ENCODE measurements at places on chromosomes 5 and 9.

- H3K4me1 ChIP-seq: no peaks in the 10 kb centered on the region
- H3K27me3 ChIP-seq: no peaks in the 10 kb centered on the region
- H3K36me3 ChIP-seq: no peaks in the 10 kb centered on the region
- DNase-seq: no peak
- H3K4me3 ChIP-seq: no peak overlapping the region
- no peak overlapping the region for H3K27ac ChIP-seq
These were observed 121.8 kb downstream of the CAAP1 start for GRCh38 chr9:26770821-26771220.

GRCh38 chr9:107513464-107514100 lies 24.0 kb upstream of the KLF4 start:
- no peaks in the 10 kb centered on the region for H3K36me3 ChIP-seq
- H3K27ac ChIP-seq: no peak overlapping the region
- no peaks in the 10 kb centered on the region for H3K27me3 ChIP-seq

- no peak overlapping the region for H3K4me3 ChIP-seq
- H3K27me3 ChIP-seq: no peaks in the 10 kb centered on the region
- DNase-seq: no peak
These were observed 179.3 kb downstream of the ALDH1A1 start for GRCh38 chr9:72773570-72773969.

- DNase-seq: no peak
- no peak overlapping the region for H3K4me3 ChIP-seq
- H3K36me3 ChIP-seq: no peaks in the 10 kb centered on the region
- H3K27me3 ChIP-seq: no peaks in the 10 kb centered on the region
These were observed 339.2 kb upstream of the CDH9 start for GRCh38 chr5:27377626-27378025.

DNA sequence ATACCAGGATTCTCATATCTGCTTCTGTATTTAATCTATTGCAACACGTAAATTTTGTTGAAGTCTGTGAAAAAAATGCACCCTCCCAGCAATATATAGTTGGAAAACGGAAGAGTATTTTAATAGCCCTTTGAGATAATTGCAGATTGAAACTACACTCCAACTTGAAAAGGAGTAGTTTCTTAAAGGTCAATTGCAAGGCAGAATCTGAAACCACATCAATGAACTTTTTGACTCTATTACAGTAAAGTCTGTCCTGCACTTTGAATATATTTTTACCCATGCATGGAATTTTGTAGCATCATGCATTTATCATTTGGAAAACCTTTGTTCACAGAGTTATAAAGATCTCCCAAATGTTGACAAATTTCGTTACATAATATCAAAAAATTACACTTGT lies 311.6 kb upstream of the NREP start:
- no peaks in the 10 kb centered on the region for H3K36me3 ChIP-seq
- no peak for DNase-seq
- H3K27me3 ChIP-seq: no peaks in the 10 kb centered on the region

DNA sequence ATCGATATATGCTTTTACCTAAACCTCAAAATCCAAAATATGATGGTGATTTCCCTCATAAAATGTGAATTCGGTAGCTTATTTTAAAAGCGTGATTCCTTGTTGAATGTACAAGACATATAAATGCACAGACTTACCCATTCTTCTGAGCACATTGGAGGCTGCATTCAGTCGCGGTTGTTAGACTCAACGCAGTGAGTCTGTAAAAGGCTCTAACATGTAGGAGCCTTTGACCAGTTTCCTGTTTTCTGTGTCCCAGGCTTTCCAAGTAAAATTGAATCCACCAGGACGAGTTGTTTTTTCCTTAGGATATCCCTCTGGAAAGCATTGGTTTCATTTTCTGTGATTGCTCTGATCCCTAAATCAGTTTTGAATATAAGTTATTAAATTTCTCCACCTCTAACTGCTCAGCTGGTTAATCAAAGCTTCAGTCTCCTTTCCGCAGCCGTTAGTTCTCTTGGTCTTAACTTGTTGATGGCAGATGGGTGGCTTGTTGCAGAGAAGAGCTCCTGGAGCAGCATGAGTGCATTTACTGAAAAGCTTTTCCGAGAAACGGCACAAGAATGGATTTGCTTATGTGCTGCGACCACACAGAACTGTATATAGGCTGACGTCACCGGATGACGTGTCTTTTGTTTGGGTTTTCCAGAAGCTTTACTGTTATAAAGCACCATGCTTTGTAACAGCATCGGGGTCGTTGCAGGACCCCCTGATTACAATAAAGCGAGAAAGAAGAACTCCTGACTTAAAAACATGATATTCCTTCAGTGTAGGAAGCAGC lies at the start of gene LRRTM2:
Gene LRRTM2 (minus strand): TSS at position 565 of the 781 bp plus-strand sequence. CDS start 424 bp downstream, at position 141.
- peak; percentile 94 for DNase-seq
- H3K36me3 ChIP-seq: no peaks in the 10 kb centered on the region
- H3K4me1 ChIP-seq: no peaks in the 10 kb centered on the region
- H3K27ac ChIP-seq: peak within 1 kb of the TSS; percentile 76
- H3K4me3 ChIP-seq: peak within 1 kb of the TSS; percentile 59
- H3K27me3 ChIP-seq: no peaks in the 10 kb centered on the region

GRCh38 chr5:96187309-96188027 lies 225.8 kb upstream of the ELL2 start:
- H3K4me3 ChIP-seq: no peak overlapping the region
- H3K4me1 ChIP-seq: no peaks in the 10 kb centered on the region
- no peaks in the 10 kb centered on the region for H3K27me3 ChIP-seq

- DNase-seq: no peak
- H3K4me1 ChIP-seq: no peaks in the 10 kb centered on the region
- no peaks in the 10 kb centered on the region for H3K27me3 ChIP-seq
- no peak overlapping the region for H3K27ac ChIP-seq
These were observed 226.1 kb downstream of the GOLPH3 start for GRCh38 chr5:31948006-31948405.

- H3K27me3 ChIP-seq: no peaks in the 10 kb centered on the region
- no peaks in the 10 kb centered on the region for H3K4me1 ChIP-seq
- DNase-seq: peak; percentile 39
- no peak overlapping the region for H3K27ac ChIP-seq
These were observed 106.0 kb downstream of the PHF2 start for GRCh38 chr9:93682155-93682968.

DNA sequence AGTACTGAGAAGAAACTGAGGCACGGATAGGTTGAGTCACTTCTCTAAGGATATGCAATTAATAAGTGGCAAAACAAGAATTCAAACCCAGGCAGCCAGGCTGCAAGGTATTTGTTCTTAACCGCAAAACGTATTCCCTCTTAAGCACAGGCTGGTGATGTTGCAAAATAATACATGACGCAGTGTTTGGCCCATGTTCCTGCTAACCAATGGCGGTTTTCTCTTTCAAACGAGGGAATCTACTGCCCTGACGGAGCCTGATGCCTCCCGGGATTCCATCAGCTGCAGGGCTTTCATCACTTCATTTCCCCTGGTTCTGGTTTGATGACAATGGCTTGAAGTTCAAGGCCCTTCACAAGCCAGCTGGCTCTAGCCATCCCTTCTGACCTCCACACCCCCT lies 154.8 kb downstream of the SLIT3 start:
- no peaks in the 10 kb centered on the region for H3K36me3 ChIP-seq
- H3K27me3 ChIP-seq: no peaks in the 10 kb centered on the region
- H3K27ac ChIP-seq: no peak overlapping the region
- DNase-seq: no peak

- H3K27me3 ChIP-seq: no peaks in the 10 kb centered on the region
- no peak for DNase-seq
- H3K36me3 ChIP-seq: no peaks in the 10 kb centered on the region
- H3K4me3 ChIP-seq: no peak within 1 kb of the TSS
- no peak within 1 kb of the TSS for H3K27ac ChIP-seq
These were observed at the start of gene TRPM3 for GRCh38 chr9:71121275-71122021. Gene TRPM3 (minus strand): TSS chr9:71121621. CDS start chr9:71121354, 267 bp downstream.

GRCh38 chr5:74579215-74579614 lies 61.3 kb downstream of the ENC1 start:
- H3K36me3 ChIP-seq: no peaks in the 10 kb centered on the region
- H3K4me1 ChIP-seq: peaks cover 17% of the 10 kb centered on the region
- no peak overlapping the region for H3K27ac ChIP-seq
- DNase-seq: peak; percentile 95

- peak; percentile 1 for DNase-seq
- no peak overlapping the region for H3K27ac ChIP-seq
- H3K36me3 ChIP-seq: no peaks in the 10 kb centered on the region
- no peak overlapping the region for H3K4me3 ChIP-seq
These were observed 412.1 kb upstream of the CLINT1 start for GRCh38 chr5:158270996-158271554.

GRCh38 chr5:159409801-159410200 lies 79.5 kb upstream of the IL12B start:
- H3K4me3 ChIP-seq: no peak overlapping the region
- no peaks in the 10 kb centered on the region for H3K4me1 ChIP-seq
- DNase-seq: no peak
- H3K27ac ChIP-seq: no peak overlapping the region
- H3K36me3 ChIP-seq: no peaks in the 10 kb centered on the region
- no peaks in the 10 kb centered on the region for H3K27me3 ChIP-seq

GRCh38 chr9:127580366-127580765 lies 31.7 kb upstream of the STXBP1 start:
- peaks cover 19% of the 10 kb centered on the region for H3K4me1 ChIP-seq
- H3K27ac ChIP-seq: peak overlapping the region; percentile 25
- H3K36me3 ChIP-seq: no peaks in the 10 kb centered on the region
- no peaks in the 10 kb centered on the region for H3K27me3 ChIP-seq
- no peak overlapping the region for H3K4me3 ChIP-seq

- peaks cover 3% of the 10 kb centered on the region for H3K36me3 ChIP-seq
- no peaks in the 10 kb centered on the region for H3K27me3 ChIP-seq
- H3K27ac ChIP-seq: no peak overlapping the region
- DNase-seq: no peak
These were observed 28.6 kb downstream of the DCAF12 start for GRCh38 chr9:34097865-34098264.

DNA sequence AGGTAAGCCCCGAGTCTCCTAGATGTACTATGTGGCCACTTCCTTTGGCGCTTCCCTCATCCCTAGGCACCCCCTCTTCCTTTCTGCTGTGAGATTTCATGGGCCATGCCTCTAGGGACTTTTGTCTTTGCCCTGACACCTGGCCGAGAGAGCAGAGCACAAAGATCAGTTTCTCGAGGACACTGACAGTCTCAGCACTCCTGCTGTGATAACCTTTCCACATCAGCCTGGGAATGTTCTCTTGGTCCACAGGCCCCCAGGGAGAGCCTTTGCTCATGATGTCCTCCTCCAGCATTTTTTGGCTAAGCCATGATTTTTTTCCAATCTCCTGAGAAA lies 127.0 kb upstream of the CPEB4 start:
- H3K27me3 ChIP-seq: peaks cover 11% of the 10 kb centered on the region
- H3K4me1 ChIP-seq: peaks cover 5% of the 10 kb centered on the region
- no peak overlapping the region for H3K27ac ChIP-seq
- H3K4me3 ChIP-seq: no peak overlapping the region
- H3K36me3 ChIP-seq: no peaks in the 10 kb centered on the region

DNA sequence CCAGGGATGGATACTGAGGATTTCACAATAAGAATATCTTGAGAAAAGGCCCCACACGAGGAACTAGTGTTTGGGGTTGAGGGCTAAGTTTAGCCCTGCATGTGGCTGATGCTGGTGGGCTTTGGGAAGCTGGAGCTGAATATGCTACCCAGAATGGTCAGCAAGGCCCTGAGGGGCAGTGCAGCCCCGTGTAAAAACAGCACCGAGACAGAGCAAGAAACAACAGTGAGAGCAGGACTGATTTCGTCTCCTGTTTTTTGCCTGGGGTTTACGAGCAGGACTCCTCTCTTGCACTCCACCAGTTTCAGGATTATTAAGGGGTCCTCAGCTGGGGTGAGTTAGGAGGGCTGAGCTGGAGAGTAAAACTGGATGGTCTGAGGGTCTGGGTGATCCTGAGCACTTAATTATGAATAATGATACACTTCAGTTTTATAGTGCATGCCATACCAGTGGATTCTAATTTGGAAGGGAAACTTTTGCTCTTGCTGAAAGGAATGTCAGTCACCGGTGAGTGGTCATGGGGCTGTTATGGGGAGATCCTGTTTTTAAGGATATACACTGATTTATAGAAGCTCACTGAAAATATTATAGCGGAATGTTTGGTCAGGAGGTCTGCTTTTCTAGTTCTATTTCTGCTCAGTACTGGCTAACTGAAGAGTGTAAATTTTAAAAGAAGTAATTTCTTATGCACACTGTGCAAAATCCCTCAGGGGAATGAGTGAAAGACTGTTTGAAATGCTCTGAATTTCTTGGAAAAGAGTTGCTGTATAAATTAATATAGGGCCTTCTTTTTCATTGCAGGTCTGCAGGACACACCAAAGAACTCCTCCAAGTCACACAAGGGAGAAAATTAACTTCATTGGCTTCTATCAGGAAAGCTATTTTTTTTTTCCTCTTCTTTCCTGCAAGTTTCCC lies 42.7 kb upstream of the NFIB start:
- H3K36me3 ChIP-seq: no peaks in the 10 kb centered on the region
- no peak overlapping the region for H3K27ac ChIP-seq
- no peaks in the 10 kb centered on the region for H3K27me3 ChIP-seq
- H3K4me1 ChIP-seq: peaks cover 6% of the 10 kb centered on the region

- H3K27me3 ChIP-seq: no peaks in the 10 kb centered on the region
- no peak overlapping the region for H3K4me3 ChIP-seq
- no peaks in the 10 kb centered on the region for H3K36me3 ChIP-seq
- H3K4me1 ChIP-seq: no peaks in the 10 kb centered on the region
These were observed 29.4 kb upstream of the LIFR start for GRCh38 chr5:38585816-38586215.

- H3K4me3 ChIP-seq: no peak overlapping the region
- H3K27ac ChIP-seq: no peak overlapping the region
- H3K36me3 ChIP-seq: no peaks in the 10 kb centered on the region
- peaks cover 15% of the 10 kb centered on the region for H3K27me3 ChIP-seq
- no peak for DNase-seq
These were observed 67.8 kb upstream of the NEURL1B start for GRCh38 chr5:172573120-172573882.

GRCh38 chr5:72177538-72177937 lies 70.3 kb downstream of the MAP1B start:
- H3K4me1 ChIP-seq: peaks cover 10% of the 10 kb centered on the region
- no peak for DNase-seq
- no peak overlapping the region for H3K27ac ChIP-seq
- no peak overlapping the region for H3K4me3 ChIP-seq
- H3K27me3 ChIP-seq: no peaks in the 10 kb centered on the region

GRCh38 chr9:89883401-89884341 lies 278.9 kb downstream of the GADD45G start:
- DNase-seq: no peak
- H3K27ac ChIP-seq: no peak overlapping the region
- H3K4me1 ChIP-seq: no peaks in the 10 kb centered on the region
- no peaks in the 10 kb centered on the region for H3K36me3 ChIP-seq
- H3K4me3 ChIP-seq: no peak overlapping the region

DNA sequence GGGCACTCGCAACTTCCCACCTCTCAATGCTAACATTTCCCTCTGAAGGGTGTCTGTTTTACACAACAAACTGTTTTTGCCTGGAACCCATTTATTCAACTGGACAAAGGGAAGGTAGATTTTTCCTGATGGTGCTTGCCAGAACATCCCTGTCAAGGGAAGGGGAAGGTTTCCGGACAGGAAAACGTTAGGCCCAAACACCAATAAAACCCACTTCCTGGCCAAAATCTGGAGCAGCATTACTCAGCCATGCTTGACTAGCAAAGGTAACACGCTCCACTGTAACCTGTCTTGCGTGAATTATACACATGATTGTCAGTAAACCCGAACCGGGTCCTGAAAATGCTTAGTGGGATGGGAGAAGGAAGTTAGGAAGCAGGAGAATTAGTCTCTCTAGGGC lies 90.2 kb downstream of the SAXO1 start:
- H3K4me1 ChIP-seq: no peaks in the 10 kb centered on the region
- no peak for DNase-seq
- peaks cover 8% of the 10 kb centered on the region for H3K27me3 ChIP-seq
- H3K36me3 ChIP-seq: no peaks in the 10 kb centered on the region
- no peak overlapping the region for H3K4me3 ChIP-seq

Measured in fibroblast of lung (primary cell).